ENCODE measurements at places on chromosomes 4 and X. TPM values are rescaled to one million over a fixed set of nuclear protein-coding genes. Genes with fewer than 3 reads are reported as not detected.

The AREG gene
- total RNA-seq: 79.1 TPM

The RPS6KA3 gene
- 58.3 TPM for total RNA-seq

The SSX4B gene
- total RNA-seq: not detected

The KIAA1210 gene
- not detected for total RNA-seq

The IBSP gene
- not detected for total RNA-seq

The GPM6B gene
- total RNA-seq: not detected

The SEC24B gene
- total RNA-seq: 15.1 TPM

The TBC1D14 gene
- 31.2 TPM for total RNA-seq

The SNX25 gene
- total RNA-seq: 9.5 TPM

The VSIG1 gene
- 0.47 TPM for total RNA-seq

The CCDC110 gene
- not detected for total RNA-seq

The TCP11X2 gene
- total RNA-seq: not detected

Data from A549 treated with CpdA at 1 μM for 4 hours (cell line).